ENCODE measurements at places on chromosomes 11 and 22. TPM values are rescaled to one million over a fixed set of nuclear protein-coding genes. Genes with fewer than 3 reads are reported as not detected.
A peak's percentile ranks its signal among the peaks of the same experiment; 100 is the strongest.

TCF20 gene
- total RNA-seq, result 60.0 TPM

MLC1 gene
- not detected for total RNA-seq

MRGPRX3 gene
- not detected for total RNA-seq

PHETA2 gene
- total RNA-seq, result 0.86 TPM

DNA sequence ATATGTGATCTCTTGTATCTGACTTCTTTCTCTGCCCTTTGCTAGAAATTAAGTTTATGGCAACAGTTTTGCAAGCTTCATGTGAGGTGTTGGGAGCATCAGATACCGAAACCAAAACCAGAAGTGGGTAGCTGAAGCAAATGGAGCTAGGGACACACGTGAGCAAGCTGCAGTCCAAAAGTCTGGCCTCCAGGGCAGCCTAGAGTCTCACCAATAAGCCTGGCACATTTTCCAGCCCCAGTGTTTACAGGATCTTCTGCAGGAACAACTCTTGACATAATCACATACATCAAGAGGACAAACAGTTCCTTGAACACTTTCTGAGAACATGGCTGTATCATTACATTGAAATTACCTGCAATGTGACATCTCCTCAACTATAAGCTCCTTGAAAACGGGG is 114.1 kb downstream of the LARGE1 start:
- DNase-seq, result no peak

DNA sequence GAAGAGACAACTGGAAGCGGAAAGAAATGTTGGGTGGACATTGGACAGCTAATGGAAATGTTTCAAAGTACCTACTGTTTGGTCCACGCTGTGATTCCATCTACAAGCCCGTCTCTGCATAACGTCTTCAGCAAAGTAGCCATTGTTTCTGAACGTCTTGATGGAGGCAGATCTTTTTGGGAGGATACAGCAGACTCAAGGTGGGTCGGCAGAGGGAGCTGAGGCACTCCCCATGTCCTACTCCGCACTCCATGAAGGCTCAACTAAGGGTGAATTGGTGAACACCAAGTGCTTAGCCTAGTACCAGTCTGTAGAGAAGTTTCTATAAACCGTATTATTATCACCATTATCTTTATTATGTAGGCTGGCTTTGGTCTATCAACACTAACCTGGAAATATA is 45.8 kb downstream of the PRR5L start:
- no peak for DNase-seq

DNA sequence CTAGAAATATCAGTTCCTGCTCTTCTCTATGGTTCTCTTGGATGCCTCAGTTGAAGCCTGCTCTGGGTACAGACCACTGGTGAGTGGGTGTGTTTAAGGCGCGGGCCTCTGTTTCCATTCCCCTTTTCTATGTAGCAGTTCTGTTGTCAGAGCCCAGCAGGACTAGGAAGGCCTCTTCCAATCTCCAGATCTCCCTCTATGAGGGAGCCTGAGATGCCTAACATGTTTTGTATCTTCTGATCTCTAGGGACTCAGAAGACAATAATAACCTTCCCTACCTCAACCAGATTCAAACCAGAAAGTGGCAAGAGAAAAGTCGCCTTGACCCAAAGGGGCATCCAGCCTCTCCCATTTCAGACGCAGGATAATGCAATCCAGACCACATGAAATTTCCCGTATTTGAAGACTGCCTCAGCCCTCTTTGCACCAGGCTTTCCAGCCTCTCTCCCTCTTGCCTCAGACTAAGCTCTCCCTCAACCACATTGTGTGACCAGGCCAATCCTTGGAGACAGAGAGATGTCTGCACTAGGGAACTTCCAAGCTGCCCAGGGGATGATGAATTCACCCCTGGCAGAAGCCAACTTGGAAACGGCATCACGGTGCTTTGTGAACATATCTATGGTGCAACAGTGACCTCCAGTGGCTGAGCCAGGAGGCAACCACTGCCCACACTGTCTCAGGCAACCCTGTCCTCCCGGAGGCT is 150.1 kb upstream of the UBASH3B start:
- DNase-seq, result peak; percentile 75

DNA sequence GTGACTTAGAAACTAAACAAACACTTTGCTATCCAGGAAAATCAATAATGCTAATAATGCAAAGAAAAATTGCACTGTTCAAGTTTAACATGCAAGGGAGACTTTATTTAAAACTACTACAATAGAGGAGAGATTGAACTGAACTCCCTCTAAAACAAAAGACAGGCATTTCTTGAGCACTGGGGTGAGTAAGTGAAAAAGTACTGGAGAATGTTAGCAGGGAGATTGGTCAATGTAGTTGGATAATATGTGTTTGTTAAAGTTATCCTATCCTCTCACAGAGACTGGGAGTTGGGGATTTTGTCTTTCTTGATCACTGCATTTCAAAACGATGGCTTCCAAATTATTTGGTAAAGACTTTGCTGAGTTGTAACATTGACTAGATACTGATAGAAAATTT is 77.6 kb downstream of the LUZP2 start:
- DNase-seq, result no peak

DNA sequence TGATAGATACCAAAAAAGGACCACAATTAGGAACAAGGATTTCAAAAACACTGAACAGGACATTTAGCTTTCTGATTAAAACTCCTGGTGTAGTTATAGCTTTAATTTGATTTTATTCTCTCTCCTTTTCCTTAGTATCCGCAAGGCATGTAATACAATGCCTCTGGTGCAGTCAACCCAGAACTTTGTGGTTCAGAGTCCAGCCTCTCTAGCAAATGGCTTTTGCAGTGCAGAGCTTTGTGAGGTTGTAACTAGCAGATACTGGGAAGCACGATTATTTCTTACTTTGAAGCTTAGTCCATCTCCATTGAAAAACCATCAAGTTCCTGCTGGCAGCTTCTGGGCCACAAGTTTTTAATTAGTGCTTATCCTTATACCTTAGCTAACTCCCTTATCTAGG is 79.8 kb downstream of the GRIA4 start:
- DNase-seq, result no peak

GRCh38 chr22:20391222-20391621 is 2.7 kb upstream of the ZNF74 start:
- DNase-seq, result no peak

DNA sequence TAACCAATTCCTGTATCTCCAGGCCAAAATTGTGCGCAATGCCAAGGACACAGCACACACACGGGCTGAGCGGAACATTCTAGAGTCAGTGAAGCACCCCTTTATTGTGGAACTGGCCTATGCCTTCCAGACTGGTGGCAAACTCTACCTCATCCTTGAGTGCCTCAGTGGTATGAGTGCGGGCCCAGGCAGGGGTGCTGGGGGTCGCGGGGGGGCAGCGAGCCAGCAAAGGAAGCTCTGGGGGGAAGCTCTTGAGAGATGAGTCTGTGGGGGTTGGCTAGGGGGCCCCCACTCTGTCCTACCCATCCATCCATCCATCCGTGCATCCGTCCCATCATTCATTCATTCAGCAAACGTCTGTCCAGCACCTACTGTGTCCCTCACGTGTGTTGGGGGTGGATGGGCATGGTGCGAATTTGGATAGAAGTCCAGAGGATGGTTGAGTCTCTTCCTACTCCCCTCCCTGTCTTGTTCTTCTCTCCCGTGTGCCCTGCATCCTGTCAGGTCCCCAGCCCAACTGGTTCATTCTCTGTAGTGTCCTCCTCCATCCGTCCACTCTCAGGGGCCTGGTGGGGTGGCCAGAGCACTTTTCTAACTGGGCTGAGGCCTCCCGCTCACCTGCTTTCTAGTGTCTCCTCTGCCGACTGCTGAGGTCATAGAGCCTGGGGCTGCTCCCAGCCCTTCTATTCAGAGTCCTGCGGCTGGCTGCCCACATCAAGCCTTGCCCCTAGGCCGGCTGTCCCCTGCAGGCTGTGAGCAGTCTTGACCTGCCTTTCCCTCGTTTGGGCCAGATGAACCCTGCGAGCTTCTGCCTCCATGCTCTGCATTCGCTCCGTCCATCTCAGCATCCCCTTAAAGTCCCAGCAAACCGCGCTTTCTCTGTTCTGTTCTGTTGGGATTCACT is 3.3 kb downstream of the RPS6KB2 start:
- no peak for DNase-seq

DNA sequence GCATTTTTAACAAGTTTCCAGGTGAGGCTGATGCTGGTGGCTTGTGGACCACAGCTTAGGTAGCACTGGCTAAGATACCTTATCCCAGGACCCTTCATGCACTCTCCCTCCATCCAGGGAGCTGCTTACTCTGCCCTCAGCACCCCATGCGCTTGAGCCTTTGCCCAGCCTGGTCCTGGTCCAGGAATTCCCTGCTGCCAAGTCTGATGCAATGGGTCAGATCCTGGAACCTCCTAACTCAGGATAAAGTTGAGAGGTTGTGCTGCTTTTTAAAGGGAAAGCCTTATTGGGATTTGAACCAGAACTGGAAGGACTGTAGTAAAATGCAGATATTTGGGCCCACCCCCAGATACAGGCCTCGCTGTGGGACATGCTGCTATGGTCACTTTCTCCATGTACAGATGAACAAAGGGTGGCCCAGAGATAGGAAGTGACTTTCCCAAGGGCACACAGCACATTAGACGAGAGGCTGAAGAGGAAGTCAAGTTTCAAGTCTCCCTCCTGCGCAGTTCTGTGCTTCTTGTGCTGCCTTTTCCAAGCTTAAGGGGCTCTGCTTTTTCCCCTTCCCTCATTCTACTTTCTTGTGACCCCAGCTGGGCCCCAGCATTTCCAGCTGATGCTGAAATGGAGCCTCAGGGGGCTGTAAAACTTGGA is 824 bp upstream of the LGALS12 start:
- no peak for DNase-seq

DNA sequence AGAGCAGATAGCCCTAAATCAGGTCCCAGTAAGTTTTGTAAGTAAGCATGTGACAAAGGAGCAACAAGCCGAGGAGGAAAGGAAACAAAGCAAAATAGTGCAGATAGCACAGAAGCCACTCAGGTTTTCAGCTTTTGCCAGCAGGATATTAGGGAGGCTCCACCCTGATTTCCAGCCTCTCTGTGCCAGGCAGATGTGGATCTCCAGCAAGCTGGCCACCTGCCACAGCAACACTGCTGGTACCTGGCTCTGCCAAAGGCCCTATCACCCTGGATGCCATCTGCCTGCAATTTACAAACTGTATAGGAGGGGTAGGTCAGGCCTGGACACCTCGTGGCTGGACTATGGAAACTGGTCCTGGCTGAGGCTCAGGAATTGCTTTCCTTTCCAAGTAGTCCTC is 12.2 kb upstream of the NNMT start:
- no peak for DNase-seq

DNA sequence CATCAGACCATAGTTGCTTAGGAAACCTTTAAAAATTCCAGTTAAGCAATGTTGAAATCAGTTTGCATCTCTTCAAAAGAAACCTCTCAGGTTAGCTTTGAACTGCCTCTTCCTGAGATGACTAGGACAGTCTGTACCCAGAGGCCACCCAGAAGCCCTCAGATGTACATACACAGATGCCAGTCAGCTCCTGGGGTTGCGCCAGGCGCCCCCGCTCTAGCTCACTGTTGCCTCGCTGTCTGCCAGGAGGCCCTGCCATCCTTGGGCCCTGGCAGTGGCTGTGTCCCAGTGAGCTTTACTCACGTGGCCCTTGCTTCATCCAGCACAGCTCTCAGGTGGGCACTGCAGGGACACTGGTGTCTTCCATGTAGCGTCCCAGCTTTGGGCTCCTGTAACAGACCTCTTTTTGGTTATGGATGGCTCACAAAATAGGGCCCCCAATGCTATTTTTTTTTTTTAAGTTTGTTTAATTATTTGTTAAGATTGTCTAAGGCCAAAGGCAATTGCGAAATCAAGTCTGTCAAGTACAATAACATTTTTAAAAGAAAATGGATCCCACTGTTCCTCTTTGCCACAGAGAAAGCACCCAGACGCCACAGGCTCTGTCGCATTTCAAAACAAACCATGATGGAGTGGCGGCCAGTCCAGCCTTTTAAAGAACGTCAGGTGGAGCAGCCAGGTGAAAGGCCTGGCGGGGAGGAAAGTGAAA is 73.4 kb downstream of the NCAPD3 start:
- peak; percentile 40 for DNase-seq

DNA sequence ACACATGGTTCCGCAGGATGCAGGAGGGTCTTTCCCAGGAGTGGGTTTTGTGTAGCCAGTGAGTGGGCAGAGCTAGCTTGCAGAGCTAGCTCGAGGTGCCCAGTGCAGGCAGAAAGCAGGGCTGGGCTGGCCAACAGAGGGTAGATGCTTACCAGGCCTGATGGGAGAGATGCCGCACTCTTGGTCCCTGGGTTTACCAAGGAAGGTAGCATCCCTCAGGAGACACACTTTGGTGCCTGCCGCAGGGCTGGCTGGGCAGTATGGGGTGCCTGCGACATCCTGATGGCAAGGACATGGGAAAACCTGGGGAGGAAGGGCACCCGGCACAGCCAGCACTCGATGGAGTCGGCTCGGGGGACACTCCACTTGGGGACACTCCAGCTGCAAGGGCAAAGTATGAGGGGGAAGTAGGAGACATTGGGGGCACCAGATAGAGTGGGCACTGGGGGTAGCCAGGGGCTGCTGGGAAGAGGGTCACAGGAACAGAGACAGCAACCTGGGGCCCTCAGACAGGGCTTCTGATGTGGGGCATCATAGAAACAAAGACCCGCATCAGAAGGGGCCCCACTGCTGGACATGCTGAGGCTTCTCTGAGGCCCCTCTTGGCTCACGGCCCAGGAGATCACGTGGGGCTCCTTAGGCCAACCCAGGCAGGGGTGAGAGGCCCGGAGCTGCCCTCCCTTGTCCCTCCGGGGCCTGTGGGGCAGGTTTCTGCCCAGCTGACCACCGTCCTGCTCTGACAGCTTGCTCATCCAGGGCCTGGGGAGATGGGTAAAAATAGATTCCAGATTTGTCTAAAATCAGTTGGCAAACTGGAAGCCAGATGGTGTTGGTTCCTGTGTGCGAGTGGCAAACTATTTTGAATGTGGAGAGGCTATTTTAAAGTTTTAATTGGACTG is 89.8 kb downstream of the MORC2 start:
- no peak for DNase-seq
